Endothelial cell (in vitro differentiated cells): ENCODE measurements at places on chromosomes 7 and 10. TPM values are rescaled to one million over a fixed set of nuclear protein-coding genes. Genes with fewer than 3 reads are reported as not detected.

DNA sequence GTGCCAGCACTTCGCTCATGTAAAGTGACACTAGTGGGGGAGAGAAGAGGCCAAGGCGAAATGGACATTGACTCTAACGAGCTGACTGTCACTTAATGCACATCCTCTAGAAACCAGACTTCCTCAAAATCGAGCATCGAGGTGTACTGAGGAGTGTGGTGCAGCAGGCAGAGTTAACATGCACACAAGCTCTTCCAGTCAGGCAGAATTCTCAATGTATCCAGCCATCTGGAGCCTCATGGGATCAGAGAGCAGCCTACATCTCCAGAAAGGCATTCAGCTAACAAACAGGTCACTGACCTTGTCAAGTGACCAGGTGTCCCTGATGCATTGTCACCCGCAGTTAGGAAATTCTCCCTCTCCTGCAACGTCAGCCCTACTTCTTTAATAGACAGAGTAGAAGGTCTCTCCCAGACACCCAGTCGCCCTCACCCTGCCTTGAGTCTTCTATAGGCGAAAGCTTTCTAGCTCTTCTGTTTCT, 259.8 kb upstream of the AOAH start:
- DNase-seq, result no peak

GLI3 gene
- total RNA-seq, result 24.9 TPM

GRCh38 chr10:24363070-24363469, 154.1 kb downstream of the KIAA1217 start:
- no peak for DNase-seq

DNA sequence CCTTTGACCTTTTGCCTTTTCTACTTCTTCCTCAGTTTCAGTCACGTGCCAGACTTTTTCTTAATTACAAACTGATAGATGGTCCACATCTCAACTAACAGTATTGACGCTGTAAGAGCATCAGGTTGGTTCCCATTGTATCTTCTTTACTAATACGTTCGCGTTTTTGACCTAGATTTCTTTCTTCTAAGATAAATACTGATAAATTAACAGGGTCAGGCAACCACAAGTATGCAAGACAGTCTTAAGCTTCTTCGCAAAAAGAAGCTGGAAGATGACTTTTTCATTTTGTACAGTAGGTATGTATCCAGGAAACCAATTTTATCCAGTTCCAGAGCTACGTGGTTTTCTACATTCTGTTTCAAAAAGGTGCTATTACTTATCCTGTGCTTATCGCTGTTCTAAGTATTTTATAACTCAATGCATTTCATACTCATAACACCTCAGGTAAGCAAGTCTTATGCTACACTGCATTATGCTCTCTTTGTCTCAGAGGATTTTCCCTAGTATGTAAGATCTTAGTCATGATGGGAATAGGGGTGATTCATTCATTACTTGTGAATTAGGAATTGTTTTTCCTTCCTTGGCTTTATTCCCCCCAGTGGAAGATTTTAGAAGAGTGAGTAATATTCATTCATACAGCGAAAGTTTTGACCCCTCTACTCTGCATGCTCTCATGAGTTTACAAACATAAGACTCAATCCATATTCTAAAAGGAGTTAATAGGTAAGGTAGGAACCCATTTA, 955 bp downstream of the DUS4L start:
- DNase-seq, result no peak

DNA sequence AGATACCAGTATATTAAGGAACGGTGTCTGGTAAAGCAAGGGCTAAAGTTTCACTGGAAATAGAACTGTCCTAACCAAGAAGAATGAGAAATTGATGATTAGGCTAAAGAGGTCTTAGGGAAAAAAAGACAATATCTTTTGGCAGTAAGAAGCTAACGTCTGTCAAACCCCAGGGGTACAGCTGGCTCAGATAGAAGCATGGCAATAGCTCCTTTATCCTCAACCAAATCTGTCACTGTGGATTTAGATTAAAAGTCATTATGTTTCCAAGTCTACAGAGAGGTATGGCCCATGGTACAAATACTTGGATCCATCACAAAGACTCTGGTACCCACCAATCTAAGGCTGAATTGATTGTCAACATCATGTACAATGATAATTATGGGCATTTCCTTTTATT, 8.6 kb upstream of the SLC16A9 start:
- DNase-seq, result no peak

SNCG gene
- total RNA-seq, result 52.9 TPM

TMEM225B gene
- 0.46 TPM for total RNA-seq

DNA sequence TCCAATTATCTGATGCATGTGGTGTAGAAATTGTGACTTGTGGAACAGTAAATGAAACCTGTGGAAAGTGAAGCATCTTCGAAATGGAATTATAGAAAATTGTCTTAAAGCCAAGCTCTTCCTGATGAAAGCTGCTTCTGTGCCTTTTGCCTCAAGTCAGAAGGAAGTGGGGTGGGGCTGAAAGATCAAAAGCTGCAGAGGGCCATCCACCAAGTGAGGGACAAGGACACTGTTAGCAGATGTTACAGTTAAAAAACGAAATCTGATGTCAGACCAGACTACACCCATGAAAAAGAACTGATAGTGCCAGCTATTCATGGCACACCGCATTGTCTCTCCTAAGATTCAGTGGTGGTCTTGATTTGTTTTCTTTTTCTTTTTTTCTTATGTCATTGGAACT, 23.8 kb upstream of the WASL start:
- DNase-seq, result no peak

DNA sequence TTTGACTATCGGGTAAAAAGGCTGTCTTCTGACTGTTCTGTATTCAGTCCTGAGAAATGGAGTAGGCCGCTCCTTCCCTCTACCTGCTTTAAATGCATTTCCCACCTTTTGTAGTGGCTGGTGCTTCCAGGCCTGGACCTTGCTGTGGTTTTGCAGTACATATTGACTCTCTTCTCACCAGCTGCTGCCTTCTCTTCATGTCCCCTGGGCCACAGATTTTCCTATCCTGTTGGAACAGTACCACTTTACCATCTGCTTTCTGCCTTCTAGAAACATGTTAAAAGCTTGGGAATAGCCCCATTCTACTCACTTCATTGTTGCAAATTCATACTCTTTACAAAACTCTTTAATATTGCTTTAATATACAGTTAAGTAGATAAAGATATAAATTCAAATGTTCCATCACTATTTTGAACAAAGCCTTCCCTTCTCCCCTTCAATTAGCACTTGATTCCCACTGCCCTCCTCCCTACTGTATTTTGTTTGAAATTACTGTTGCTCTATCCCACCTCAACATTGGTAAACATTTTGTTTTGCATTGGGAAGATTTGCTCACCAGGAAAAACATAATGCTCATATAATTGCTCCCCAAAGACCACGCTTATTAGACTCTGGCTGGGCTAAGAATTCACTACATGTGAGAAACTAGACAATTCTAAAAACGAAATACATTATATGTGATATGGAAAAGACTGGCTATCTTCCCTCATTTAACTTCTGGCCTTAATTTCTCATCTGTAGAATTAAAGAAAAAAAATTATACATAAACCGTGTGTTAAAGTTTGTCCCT, 17.3 kb upstream of the SEMA3C start:
- no peak for DNase-seq

DNA sequence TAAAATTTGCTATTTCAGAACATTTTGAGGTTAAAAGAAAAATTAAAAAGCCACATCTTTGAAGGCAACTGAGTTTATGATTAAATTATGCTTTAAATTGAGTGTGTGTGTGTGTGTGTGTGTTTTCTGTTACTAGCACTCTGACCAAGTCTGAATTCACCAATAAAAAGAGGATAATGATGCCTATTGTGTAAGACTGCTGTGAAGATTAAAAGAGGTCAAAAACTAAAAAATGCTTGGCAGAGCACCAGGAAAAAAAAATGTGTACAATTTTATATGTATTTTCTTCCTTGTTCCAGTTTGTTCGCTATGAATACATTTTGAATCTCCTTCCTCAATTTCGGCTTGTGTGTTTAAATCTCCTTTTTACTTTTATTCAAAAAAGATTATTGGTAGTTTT, 316.6 kb upstream of the MAGI2 start:
- no peak for DNase-seq

DNA sequence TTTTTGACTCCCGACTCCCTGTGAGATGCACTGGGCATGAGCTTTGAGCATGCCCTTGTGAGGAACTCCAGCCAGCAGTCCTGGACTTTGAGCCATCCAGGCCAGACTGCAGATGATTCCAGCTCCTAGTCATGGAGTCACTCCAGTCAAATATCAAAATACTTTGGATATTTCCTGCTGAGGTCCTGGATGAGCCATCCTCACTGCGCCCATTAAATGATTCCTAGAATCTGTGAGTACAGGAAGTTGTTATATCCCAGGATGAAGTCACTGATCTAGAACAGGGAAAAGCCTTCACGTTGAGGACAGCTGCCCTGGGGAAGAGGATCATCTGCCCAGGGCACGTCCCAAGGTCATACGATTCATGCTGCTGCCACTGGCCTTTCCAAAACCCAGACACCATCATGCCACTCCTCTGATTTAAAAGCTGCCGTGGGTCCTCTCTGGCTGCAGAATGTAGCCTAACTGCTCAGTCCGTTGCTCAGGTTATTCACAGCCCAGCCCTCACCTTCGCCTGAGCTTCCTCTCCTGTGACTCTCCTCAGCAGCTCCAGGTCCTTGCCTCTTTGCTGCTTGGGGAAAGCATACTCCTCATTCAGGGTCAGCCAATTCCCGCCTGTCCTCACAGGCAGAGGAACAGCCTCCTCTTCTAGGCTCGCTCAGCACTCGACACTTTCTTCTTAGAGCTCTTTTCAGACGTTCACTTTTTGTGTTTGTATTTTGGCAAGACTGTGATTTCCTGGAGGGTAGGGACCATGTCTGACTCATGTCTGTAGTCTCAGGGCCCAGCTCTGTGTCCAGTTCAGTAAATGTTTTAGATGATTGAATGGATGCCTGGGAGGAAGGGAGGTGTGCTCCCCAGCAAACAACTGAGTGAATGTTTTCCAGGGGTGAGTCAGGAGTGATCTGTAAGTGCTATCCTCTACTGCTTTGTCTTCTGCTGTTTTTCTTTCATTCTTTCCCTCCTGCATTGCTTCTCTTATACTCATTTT, 157.8 kb downstream of the SNX10 start:
- DNase-seq, result no peak

ANKRD22 gene
- not detected for total RNA-seq

DNA sequence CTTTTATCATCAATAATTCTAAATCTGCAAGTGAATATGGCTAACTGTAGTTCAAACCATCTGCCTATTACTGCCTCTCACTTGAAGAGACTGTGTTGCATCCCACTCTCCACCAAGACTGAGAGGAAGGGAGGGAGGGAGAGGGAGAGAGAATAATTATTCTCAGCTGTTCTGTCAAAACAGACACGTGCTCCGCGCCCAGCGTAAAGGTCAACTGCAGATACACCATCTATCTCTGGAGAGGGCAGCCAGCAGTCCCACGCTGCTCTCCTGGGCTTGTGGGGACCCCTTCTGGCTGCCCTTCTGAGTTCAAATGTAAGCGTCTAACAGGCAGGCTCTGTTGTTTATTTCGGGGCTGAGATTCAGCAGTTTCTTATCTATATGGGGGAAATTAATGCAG, 625.5 kb upstream of the GALNT17 start:
- DNase-seq, result peak; percentile 46
